ENCODE measurements at places on chromosomes 4 and X.

DNA sequence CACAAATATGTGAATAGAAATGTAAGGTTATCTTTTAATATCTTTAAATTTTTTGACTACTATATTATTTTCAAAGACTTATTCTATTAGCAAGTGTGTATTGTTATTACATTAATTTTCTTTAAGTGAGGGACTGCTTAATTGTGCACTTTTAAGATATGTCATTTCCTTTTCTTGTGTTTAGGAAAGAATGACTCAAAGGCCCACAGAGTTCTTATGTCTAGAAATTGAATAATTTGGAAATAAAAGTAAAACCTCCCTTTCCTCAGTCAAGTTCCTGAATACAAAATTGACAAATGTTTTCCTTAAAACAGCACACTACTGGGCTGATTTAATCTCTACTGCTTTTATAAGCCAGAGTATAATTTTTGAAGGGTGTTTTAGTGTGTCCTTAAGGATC lies 169.7 kb downstream of the TMEM47 start:
- DNase-seq = no peak

- DNase-seq = no peak
Observed at GRCh38 chrX:107603429-107604159, 24.7 kb upstream of the PRPS1 start.

- no peak for DNase-seq
Observed at GRCh38 chr4:173235050-173235449, 66.4 kb downstream of the GALNT7 start.

GRCh38 chr4:12827966-12828365 lies 656.2 kb downstream of the RAB28 start:
- no peak for DNase-seq

DNA sequence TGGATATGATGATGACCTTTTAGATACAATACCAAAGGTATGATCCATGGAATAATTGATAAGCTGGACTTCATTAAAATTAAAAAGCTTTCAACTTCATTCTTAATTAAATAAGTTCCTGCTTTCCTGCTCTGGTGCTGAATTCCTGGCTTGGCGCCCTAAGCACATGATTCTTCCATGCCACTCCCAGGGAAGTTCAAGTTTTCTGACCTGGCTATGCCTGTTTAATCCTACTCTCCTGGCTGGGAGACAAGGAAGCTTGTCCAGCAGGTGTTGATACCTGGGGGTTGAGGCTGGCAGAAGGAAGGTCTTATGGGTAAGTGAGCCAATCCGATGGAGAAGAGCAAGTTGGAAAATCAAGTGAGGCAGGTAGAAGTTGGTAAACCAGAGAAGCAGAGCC lies 24.3 kb downstream of the XKRX start:
- DNase-seq = no peak

DNA sequence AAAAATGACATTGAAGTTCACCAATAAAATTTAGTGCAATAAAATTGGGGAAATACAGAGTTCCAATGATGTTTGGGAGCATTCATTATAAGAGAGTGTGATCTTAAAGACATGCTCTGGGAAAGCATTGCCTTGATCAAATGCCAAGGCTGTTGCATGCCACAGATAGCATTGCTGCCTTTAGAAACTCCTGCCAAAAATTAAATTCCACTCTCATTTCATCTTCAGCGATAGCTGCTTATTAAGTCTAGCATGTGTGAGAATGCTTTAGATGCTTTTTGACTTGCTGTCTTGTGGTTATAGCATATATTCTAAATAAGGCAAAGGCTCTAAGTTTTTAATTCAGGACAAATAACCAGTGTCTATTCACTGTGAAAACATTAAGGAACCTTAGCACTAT lies 49.3 kb downstream of the NPNT start:
- DNase-seq = no peak

DNA sequence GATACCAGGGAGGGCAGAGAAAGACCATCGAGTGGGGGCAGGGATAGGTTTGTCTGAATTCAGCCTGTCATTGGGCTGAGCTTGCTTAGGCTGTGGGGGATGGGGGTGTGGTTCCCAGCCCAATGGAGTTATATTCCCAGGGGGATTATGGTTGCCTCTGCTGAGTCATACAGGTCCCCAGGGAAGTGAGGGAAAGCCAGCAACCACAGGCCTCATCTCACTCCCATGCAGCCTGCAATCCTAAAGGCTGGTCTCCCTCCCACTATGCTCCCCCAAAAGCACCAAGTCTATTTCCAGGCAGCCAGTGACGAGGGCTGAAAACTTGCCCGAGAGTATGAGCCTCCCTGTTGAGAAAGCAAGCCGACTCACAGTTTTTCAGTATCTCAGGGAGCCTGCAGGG lies 39.3 kb downstream of the AFM start:
- DNase-seq = no peak

DNA sequence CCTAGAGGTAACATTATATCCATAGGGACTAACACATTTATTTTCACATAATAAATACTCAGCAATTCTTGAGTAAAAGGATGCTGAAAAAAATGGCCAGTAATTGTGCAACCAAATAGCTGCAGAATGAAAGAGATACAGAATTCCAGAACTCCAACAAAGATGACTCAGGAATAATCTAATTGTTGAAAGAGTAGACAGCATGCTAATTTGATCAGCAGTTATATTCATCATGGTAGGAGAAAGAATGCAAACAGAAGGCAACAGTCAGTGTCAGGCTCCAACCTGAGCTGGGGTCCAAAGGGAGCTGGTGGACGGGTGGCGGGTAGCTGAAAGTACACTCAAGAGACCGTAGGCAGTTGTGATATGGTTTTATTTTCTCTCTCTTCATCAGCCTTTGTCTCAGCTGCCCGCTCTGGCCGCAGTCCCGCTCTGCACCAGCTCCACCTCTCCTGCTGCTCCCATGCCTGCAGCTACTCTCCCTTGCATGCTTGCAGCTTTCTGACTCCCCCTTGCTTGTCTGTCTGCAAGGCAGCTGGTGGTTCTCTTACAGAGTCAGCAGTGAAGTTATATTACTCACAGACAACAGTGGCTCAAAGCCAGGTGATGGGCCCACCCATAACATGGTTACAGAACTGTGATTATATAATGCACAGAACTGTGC lies 1150.1 kb downstream of the STIM2 start:
- no peak for DNase-seq
